ENCODE measurements at places on chromosomes 12 and 14. TPM values are rescaled to one million over a fixed set of nuclear protein-coding genes. Genes with fewer than 3 reads are reported as not detected.
A peak's percentile ranks its signal among the peaks of the same experiment; 100 is the strongest.

- no peak for DNase-seq
Measured at GRCh38 chr12:110790301-110790700, 47.6 kb upstream of the PPP1CC start.

GRCh38 chr14:104687601-104688504 lies 1.6 kb upstream of the INF2 start:
- DNase-seq = no peak

DNA sequence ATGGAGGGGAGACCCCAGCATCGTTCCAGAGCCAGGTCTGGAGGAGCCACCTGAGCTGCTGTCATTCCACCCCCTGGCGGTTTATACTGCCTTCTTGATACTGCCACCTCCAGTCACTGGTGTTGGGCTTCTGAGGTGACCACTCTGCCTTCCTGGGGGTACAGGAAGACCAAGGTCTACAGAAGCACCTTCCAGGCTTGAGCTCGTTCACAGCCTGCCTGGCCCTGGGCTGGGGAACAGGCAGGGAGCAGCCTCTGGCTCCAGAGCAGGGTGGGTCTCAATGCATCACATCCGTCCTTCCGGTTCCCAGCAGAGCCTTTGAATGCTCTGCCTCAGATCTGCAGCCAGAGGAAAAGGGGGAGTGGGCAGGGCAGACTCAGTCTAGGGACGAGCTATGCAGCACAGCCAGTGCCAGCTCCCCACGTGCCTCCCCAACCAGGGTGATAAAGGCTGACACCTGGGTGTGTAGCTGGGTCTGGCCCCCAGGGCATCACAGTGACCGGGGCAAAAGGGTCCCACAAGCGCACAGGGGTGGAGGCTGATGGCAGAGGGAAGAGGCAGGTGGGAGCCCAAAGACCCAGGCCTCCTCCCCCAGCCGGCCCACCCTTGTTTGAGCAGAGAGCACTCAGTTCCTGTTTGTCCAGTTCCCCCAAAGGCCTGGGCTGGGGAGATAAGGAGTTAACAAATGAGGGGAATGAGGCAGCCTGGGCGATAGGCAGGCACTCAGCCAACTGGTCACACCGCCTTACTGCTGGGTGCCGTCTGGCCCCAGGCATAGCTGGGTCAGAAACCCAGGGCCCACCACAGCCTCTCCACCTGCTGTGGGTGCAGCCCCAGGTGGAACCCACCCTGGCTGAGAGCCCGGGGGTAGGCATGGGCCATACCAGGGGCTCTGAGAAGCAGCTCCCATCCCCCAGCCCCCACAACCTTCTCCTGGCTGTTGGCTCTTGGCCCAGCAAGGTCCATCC lies 17.1 kb downstream of the DEGS2 start:
- DNase-seq = peak; percentile 72

DNA sequence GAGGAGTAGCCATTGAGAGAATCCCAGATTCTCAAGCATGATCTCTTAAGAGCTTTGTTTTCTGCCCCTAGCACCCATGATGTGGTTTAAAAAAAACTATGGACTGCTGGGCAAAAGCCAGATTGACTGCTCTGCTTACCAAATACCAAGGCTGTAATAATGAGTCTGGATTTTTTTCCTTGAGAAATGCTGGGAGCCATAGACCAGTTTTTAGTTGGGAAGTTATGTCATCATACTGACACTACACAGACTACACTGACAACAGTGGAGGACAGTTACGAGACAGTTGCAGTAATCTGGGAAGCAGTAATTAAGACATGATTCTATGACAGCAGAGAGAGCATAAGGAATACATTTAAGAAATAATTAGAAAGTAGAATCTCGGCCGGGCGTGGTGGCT lies 35.8 kb downstream of the SPATA7 start:
- DNase-seq = no peak

- DNase-seq = no peak
Measured at GRCh38 chr12:3468329-3468728, 22.7 kb upstream of the PRMT8 start.

GRCh38 chr12:4386801-4387200 lies 7.3 kb upstream of the FGF23 start:
- no peak for DNase-seq

GRCh38 chr14:22484632-22485031 lies 104.4 kb downstream of the DAD1 start:
- DNase-seq = no peak

DNA sequence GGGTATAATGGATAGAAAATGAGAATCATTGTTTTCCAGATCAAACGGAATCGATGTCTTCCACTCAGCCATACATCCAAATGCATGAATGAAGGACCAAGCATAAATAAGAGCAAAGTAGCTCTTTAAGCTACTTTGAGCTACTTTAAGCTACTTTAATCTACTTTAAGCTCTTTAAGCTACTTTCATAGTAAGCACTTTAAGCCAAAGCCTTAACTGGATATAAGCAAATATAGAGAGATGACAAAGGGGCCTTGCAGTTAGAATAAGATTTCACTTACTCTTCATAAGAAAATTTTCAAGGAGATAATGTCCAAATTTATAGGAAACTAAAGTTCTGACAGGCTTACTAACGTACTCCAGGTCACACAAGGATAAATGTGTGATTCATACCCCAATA lies 355.6 kb upstream of the KITLG start:
- DNase-seq = no peak

The RNF34 gene
- total RNA-seq = 57.2 TPM

The IRF2BPL gene
- 40.8 TPM for total RNA-seq

The BLTP3B gene
- 68.8 TPM for total RNA-seq

All from dorsolateral prefrontal cortex (tissue), 122 donors.